ENCODE measurements at places on chromosomes 12 and 14.

- no peak for DNase-seq
Observed at GRCh38 chr12:49292729-49293055, 2.3 kb upstream of the PRPH start.

GRCh38 chr14:35883677-35884293 lies 57.6 kb downstream of the BRMS1L start:
- DNase-seq: no peak

- DNase-seq: no peak
Observed at GRCh38 chr12:113424456-113424855, 2.3 kb downstream of the SDSL start.

DNA sequence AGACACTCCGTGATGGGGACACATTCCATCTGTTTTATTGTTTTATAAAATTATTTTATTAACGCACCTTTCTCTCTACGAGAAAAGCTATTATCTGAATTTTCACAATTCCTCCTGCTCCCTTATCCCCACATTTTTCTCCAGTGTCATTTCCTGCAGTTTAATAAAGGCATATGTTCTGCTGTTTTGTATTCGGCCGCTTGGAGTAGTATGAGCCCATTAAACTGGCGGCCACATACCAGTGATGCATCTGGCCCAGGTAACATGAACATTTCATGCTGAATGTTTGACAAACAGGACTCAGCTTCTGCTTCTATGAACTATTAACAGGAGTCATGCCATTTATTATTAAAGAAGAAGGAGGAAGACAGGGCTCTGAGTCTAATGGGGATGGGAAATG lies 511.0 kb downstream of the TMEM121 start:
- no peak for DNase-seq

DNA sequence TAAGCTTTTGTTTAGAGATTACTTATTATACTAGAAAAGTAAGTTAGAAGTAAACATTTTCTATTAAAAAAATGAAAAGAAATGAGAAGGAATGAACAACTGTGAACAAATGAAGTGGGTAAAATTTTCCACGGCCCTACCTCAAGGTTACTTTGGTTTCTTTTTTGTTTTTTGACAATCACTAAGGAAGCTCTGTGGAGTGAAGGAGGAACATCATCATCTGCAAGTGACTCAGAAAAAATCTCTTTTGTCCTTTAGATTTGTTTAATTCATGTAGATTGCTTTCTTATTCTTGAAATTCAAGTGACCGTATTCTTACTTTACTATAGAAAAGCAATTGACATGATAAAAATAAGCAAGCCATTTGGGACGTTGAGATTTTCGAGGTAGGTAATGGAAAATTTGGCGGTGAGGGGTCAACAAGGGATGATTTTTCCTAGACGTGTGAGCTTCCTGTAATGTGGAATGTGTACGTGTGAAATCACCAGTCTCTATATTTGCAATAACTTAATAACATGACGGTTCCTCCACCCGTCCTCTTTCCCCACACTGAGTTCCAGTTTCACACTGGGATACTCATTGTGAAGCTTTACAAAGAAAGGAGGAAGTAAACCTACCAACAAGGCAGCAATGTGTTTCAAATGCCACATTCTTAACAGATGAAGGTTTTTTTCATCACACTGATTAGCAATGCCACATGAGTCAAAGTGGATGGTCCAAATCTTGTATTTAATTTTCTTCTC lies 62.3 kb upstream of the EGLN3 start:
- DNase-seq: no peak

GRCh38 chr14:77281852-77282410 lies 10.9 kb upstream of the NGB start:
- no peak for DNase-seq

- no peak for DNase-seq
Observed at GRCh38 chr14:23375527-23376251, 1.2 kb upstream of the CMTM5 start.

DNA sequence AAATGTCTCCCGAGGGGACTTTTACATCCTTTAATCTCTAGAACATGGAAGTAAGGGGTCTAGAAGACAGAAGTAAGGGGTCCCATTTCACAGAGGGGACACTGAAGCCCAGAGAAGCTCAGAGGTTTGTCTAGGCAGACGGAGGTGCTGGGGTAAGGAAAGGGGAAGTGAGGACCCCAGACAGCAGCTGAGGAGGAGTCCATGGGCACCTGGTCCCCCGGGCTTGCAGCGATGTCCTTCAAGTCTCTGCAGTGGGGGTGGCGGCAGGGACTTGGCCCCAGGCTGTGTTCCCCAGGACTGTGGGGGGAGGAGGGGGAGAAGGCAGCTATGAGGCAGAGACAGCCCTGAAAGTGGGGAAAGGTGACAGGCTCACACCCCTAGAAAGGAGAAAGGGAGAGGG lies 30.7 kb downstream of the DTX1 start:
- no peak for DNase-seq

GRCh38 chr14:34060651-34060999 lies 109.8 kb upstream of the EGLN3 start:
- no peak for DNase-seq

DNA sequence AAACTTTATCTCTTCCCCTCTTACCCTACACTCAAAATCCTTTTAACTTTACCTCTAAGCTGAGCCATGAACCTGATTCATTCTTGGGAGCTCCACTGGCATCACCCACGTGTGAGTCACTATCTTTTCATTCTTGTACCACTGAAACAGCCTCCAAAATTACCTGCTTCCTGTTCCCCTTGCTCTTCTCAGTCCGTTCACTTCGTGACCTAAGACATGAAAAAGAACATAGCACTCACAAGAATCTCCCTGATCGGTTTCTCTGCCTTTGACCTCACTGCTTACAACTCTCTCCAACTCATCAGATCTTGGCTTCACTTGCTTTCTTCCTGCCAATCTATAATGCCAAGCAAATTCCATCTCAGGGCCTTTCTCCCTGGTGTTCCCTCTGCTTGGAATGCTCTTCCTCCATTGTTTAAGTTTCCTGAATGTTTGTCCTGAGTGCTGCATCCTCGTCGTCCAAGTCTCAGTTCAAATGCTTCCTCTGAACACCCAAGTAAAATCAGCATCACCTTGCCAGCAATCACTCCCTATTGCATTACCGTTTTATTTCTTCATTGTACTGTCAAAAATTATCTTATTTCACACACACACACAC lies 9.2 kb downstream of the GLIPR1 start:
- no peak for DNase-seq

DNA sequence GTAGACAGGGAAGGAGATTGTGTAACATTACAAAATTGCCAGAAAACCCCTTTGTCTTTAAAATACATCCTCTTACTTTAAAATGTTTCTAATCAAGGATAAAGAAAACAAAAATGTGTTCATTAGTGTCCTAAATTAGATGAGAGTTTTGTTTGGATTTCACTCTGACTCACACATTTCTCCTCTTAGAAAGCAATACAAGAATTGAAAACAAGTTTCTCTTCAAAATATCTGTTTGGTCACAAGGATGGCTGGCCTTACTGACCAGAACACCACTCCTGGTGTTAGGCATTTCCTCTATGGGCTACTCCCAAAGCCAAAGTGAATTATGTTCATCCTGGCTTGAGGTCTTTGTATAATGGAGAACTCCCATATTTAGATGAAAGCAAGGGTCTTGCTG lies 6.4 kb downstream of the GUCY2C start:
- DNase-seq: no peak

DNA sequence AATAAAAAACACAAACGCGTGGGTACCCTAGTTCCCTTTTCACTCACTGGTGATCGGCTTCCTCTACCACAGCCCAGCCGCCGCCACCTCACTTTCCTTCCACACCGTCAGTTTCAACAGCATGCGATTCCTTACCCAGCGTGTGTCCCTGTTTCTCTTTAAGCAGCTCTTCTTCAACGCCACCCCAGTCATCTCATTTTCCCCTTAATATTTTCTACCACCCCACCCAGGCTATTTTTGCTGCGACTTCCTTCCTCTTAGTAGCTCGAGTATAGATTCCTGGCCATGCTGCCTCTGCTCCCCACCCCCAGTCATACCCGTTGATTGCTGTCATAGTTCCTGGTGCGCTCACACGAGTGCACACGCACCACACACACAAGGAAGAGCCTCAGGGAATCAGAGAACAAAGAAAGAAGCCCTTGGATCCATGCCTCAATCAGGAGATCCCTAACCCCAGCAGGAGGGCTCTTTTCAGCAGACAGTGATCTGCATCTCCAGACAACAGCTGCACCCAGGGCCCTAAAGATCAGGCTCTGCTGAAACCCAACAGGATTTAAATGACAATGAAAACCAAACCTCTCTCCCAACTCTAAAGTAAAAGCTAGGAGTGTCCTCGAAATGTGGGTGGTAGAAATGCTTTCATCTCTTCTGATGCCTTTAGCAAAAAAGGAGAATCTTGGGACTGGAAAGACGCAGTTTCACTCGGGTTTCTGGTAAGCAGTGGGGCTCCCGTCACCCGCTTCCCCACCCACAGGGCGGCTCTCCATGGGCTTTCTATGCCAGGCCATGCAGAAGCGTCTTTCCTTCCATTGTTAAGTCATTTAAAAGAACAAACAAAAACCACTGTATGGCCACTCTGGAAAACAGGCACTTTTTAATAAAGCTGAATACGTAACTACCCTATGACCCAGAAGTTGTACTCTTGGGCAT lies 23.8 kb downstream of the VPS37B start:
- DNase-seq: no peak

GRCh38 chr14:64970776-64971477 lies 1.2 kb downstream of the RAB15 start:
- DNase-seq: no peak

- no peak for DNase-seq
Observed at GRCh38 chr12:4284306-4284705, 10.7 kb downstream of the CCND2 start.

- no peak for DNase-seq
Observed at GRCh38 chr12:102896067-102896466, 21.0 kb downstream of the PAH start.

- no peak for DNase-seq
Observed at GRCh38 chr12:28079539-28079938, 107.0 kb upstream of the PTHLH start.

DNA sequence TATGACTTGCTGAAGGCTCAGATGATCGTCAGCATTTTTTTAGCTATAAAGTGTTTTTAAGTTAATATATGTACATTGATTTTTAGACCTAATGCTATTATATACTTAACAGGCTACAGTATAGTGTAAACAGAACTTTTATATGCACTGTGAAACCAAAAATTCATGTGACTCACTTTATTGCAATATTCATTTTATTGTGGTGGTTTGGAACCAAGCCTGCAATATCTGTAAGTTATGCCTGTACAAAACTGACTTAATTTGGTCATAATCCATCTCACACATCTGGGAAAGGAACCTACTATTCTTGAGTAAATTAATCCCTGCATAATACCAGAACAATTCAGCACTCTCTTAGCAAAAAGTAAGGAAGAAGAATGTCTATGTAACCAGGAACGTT lies 390.7 kb downstream of the SYT1 start:
- no peak for DNase-seq

- no peak for DNase-seq
Observed at GRCh38 chr14:90045616-90046015, 16.2 kb upstream of the KCNK13 start.

- no peak for DNase-seq
Observed at GRCh38 chr14:93084402-93084801, 31.3 kb downstream of the ITPK1 start.

GRCh38 chr12:40203060-40203430 lies 21.8 kb upstream of the LRRK2 start:
- DNase-seq: no peak

- DNase-seq: no peak
Observed at GRCh38 chr12:81450920-81451739, 308.0 kb downstream of the PPFIA2 start.

- no peak for DNase-seq
Observed at GRCh38 chr12:85552461-85552860, 272.4 kb downstream of the ALX1 start.

DNA sequence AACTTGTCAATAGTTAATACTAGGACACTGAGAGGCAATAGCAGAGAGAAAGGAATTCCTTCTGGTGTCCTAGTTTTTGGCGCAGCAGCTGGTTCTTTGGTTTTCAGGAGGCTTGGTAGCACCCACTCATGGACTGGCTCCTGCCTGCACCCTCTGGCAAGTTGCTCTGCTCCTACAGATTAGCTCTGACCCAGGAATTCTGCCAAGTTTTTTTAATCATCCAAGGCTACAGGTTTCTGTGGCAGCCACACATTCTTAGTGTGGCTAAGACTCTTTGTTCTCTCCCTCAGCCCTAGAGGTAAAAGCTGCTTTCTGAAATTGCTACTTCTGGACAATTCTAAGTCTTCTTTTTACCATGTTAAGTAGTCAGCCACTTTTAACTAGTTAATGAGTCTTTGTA lies 72.0 kb upstream of the FKBP4 start:
- DNase-seq: no peak

DNA sequence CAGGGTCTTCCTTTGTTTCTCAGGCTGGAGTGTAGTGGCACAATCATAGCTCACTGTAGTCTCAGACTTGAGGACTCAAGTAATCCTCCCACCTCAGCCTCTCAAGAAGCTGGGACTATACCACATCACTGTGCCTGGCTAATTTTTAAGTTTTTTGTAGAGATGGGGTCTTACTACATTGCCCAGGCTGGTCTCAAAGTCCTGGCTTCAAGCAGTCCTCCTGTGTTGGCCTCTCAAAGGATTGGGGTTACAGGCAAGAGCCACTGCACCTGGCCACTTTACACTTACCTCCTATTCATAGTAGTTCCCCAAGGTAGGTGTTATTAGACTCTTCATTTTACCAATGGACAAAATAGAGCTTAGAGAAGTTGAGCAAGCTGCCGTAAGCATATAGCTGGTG lies 29.2 kb downstream of the STYX start:
- no peak for DNase-seq

DNA sequence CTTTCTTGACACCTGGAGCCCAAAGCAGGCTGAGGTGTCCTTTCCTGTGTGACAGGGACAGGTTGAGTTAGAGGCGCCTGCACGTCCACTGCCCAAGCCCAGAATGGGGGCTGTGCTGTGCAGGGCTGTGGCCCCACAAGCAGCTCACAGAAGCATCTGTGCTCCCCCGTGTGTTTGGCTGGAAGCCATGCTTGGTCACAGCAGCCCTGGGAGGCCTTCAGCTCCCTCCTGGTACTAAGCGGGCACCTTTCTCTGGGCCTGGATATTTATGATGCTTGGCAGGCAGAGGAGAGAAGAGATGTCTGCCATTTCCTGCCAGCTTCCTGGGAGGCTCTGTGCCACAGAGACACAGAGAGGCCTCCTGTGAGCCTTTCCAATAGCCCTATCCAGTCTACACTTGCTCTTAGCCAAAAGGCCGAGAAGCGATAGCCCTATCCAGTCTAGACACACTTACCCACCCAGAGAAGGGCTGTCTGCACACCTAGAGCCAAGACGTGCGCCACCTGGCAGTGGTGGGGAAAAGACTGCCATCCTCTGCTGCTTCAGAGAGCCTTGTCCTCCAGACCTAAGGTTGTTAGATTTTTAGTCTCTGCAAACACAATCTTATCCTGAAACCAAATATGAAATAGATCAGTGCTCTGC lies 117.4 kb downstream of the GCH1 start:
- no peak for DNase-seq

DNA sequence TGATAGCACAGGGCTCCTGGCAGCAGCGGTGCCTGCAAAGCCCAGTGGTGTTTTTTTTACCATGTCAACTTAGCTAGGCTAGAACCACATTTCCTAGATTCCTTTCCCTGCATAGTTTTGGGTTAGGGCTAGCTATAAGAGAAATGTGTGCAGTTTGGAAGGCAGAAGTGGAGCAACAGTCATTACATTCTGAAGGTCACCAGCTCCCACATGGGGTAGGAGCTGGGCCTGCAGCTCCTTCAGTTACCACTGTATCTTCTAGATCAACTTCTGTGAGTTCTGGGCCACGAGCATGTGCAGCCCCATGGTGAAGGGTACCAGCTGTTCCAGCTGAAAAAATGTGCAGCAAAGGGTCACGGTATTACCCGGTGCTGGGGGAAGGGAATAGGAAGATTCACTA lies 2.3 kb upstream of the SLC25A3 start:
- no peak for DNase-seq

Measured in cerebellar nuclear complex (tissue), 1 donor.